ENCODE measurements at places on chromosomes 6 and 20. TPM values are rescaled to one million over a fixed set of nuclear protein-coding genes. Genes with fewer than 3 reads are reported as not detected.

DNA sequence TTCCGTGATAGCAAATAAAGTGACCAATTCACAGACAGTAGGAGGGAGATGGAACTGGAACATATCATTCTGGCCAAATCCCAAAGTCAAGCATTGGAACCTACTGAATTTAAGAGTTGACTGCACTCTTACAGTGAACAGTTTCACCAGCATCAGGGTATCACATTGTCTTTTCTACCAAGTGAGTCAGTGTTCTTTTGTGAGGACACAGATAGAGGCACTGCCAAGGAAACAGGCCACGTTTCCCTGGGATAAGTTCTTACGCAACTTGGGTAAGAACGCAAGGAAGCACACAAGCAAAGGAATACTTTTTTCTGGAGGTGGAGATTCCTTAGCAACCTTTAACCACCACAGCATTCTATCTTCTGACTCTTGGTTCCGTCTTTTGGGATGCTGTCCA, 28.6 kb upstream of the ENPP5 start:
- DNase-seq: no peak
- H3K4me1 ChIP-seq: peaks cover 7% of the 10 kb centered on the region
- no peaks in the 10 kb centered on the region for H3K36me3 ChIP-seq
- no peak overlapping the region for H3K27ac ChIP-seq
- no peaks in the 10 kb centered on the region for H3K27me3 ChIP-seq

DNA sequence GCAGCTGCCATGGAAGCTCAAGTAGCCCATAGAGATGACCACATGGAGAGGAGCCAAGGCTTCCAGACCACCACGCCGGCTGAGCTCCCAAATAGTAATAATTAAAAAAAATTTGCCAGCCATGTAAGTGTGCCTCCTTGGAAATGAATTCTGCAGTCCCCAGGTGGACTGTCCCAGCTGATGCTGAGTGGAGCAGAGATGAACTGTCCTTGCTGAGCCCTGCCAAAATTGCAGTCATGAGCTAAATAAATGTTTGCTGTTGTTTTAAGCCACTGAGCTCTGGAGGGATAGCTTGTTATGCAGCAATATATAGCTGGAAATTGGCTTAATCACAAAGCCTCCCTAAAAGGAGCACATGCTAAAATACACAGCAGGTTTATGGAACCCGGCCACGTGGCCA, 55.6 kb upstream of the SNRPB2 start:
- no peak for DNase-seq
- no peaks in the 10 kb centered on the region for H3K36me3 ChIP-seq
- no peak overlapping the region for H3K4me3 ChIP-seq
- H3K27ac ChIP-seq: no peak overlapping the region
- no peaks in the 10 kb centered on the region for H3K4me1 ChIP-seq

GHRH gene
- total RNA-seq: not detected

CHD6 gene
- total RNA-seq: 18.2 TPM

- DNase-seq: peak; percentile 82
- H3K27me3 ChIP-seq: no peaks in the 10 kb centered on the region
- no peaks in the 10 kb centered on the region for H3K36me3 ChIP-seq
- no peak overlapping the region for H3K27ac ChIP-seq
- peak overlapping the region; percentile 44 for H3K4me3 ChIP-seq
Measured at GRCh38 chr6:164039954-164040375, 625.4 kb downstream of the QKI start.

All from psoas muscle (tissue), 8 donors.